Hematopoietic multipotent progenitor cell treated with erythropoietin and hydrocortisone succinate and interleukin-3 and kit ligand, for 6 days (in vitro differentiated cells): ENCODE measurements at places on chromosomes 3 and 15.

DNA sequence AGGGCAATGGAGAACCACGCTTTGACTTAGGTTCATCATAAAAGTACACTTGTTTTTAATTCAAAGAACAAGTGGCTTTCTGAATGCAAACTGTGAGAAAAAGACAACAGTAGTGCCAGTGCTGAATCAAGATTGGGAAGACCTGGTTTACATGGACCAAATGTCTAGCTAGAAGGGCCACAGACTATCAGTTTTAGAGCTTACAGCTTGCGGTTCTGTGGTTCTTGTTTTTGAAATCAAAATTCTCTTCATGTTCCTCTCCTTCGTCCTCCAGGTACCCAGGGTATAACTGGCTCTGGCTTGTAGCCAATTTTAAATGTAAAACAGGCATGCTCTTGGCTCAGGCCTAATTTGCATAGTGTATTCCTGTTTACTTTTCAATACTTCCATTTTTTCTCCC, 124.6 kb downstream of the TGFBR2 start:
- no peak for DNase-seq

DNA sequence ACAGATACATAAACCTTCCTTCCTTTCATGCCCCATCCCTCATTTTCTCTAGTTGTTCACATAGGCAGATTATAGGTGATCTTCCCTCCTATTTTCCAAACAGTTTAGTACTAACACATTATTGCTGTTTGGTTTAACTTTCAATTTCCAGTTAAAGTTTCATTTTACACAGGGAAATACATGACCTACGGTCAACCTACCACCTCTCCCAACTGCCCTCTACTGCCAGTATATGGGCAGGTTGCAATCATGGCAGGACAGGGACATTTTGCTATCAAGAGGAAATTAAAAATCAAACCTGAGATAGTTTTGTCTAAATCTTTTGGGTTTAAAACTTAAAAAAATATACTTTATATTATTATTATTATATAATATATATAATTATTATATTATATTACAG, 26.1 kb upstream of the TFDP2 start:
- DNase-seq, result no peak

- no peak for DNase-seq
Observed at GRCh38 chr3:141326626-141327025, 41.7 kb upstream of the ZBTB38 start.

GRCh38 chr3:143396790-143397189, 277.2 kb downstream of the CHST2 start:
- no peak for DNase-seq

DNA sequence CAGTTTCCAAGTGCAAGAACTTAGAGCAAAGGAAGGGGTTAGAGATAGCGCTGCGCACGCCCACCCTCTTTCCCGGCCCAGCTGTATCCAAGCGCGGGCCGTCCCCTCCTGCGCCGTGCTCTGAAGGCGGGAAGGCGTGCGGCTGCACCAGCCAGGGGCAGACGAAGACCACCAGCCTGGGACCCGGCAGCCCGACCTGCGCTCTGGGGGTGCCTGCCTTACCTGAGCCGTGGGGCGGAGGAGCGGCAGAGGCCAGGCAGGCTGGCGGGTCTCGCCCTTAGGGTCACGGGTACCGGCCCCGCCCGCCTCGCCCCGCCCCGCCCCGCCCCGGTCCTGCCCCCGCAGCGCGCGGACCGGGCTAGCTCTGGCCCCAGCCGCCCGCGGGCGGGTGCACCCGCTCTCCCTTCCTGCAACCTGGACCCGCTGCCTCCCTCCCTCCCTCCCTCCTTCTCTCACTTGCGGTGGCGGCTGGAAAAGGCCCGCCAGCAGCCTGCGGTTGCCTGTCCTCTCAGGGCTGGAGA, at the start of gene WDR72:
TSS of gene WDR72 (minus strand) at position 253 of the 521 bp plus-strand sequence. CDS start 26,514 bp downstream, outside the sequence.
- DNase-seq, result peak; percentile 5

DNA sequence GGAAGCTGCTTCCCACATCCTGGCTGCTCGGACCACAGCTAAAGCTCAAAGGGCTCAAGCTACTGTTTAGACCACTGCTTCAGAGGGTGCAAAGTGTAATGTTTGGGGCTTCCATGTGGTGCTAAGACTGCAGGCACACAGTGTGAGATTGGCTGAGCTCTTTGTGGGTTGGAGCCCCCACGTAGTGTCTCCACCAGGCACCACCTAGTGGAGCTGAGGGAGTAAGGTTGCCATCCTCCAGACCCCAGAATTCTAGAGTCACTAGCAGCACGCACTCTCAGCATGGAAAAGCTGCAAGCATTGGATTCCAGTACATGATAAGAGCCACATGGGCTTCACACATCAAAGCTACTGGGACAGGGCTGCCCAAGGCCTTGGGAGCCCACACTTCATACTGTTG, 9.3 kb downstream of the MKRN3 start:
- DNase-seq, result no peak

- DNase-seq, result no peak
Observed at GRCh38 chr3:51963951-51964451, 3.3 kb downstream of the PCBP4 start.

GRCh38 chr3:7547826-7548225, 686.9 kb downstream of the GRM7 start:
- DNase-seq, result no peak

DNA sequence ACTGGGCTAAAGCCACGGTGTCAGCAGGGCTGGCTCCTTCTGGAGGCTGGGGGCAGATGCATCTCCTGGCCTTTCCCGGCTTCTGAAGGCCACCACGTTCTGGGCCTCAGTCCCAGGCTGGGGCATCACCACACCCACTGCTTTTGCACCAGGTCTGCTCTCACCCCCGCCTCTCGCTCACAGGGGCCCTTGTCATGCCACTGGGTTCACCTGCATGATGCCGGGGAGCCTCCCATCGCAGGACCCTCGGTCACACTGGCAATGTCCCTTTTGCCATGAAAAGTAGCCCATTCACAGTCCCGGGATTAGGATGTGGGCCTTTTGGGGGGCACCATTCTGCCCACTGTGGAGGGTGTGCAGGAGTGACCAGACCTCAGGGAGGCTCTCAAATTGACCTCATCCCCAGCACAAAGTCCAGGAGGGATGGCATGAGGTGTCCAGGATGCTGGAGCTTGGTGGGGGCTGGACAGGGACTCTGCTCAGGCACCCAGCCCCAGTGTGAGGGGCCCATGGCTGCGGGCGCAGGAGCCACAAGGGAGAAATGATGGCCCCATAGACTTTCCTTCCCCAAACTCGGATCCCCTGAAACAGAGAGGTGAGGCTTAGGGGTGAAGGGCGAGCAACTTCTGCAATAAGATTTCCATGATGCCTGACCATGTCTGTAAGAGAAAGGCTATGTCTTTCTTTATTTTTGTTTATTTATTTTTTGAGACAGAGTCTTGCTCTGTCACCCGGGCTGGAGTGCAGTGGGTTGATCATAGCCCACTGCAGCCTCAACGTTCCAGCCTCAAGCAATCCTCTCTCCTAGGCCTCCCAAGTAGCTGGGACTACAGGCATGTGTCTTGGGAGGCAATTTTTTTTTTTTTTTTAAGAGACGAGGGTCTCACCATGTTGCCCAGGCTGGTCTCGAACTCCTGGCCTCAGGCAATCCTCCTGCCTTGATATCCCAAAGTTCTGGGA, 189.1 kb downstream of the GOLGA6L6 start:
- DNase-seq, result no peak

DNA sequence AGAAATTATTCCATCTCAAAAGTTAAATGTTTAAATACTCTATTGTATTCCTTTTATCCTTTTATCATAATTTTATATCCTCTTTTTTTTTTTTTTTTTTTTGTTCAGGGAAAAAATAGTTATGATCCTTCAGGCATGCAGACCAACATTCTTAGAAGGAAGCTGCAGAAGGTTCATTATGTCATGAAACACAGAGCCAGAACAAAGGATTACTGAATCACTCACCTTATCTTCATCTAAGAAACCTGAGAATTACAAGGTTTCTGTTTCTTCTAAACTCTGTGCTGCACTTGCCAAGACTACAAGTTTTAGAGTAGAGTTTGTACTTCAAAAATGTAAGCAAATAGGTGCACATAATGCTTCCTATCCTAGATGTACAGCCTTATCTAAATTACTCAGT, 3.3 kb downstream of the PLCH1 start:
- DNase-seq, result no peak

DNA sequence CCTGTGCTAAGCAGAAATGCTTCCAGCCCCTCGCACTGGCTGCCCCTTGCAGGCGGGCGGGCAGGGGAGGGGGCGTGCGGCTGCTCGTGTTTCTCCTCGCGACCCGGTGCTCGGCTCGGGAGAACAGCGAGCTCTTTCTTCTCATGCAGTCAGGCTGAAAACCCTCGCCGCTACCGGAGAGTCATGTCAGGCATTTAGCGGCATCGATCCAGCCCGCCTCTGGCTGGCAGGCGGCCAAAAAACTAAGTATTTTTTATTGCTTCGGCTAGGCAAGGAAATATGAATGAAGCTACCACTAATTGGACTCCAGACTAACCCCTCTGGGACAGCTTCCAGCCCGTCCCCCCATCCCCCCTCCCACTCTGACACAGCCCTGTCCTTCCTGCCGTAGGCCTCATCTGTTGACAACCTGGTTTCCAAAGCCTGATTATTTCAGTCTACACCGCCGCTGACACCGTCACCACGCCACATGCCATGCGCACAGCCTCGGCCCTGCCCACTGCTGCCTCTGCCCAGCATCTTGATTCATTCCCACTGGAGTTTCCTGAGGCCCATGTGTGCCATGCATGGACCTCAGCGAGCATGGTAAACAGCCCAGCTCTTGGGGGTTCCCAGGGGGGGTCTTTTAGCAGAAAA, 35.3 kb downstream of the TLE3 start:
- no peak for DNase-seq

- DNase-seq, result no peak
Observed at GRCh38 chr15:51672155-51672687, 9.1 kb upstream of the SCG3 start.

- peak; percentile 93 for DNase-seq
Observed at GRCh38 chr15:40274350-40275274, 8.3 kb downstream of the ANKRD63 start.

- peak; percentile 49 for DNase-seq
Observed at GRCh38 chr15:33152502-33153109, 41.9 kb downstream of the FMN1 start.

- no peak for DNase-seq
Observed at GRCh38 chr15:85024509-85025336, 43.1 kb downstream of the PDE8A start.

DNA sequence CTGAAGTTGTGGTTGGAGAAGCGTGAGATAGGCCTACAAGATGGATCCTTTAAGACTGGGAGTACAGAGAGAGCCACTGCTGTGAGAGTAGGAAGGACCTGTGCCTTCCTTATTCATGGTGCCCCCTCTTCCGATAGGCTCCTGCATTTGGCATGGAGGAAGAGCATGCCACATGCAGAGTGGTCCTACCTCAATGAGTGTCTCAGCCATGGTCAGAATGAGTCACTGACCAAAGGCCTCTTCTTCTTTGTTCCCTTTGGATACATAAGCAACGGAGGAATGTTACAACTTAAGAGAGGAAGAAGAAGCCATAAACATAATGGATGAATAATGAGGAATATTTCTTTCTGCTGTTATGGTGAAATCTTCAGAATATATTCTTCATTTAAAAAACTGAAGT, 681.2 kb upstream of the GRM7 start:
- no peak for DNase-seq

DNA sequence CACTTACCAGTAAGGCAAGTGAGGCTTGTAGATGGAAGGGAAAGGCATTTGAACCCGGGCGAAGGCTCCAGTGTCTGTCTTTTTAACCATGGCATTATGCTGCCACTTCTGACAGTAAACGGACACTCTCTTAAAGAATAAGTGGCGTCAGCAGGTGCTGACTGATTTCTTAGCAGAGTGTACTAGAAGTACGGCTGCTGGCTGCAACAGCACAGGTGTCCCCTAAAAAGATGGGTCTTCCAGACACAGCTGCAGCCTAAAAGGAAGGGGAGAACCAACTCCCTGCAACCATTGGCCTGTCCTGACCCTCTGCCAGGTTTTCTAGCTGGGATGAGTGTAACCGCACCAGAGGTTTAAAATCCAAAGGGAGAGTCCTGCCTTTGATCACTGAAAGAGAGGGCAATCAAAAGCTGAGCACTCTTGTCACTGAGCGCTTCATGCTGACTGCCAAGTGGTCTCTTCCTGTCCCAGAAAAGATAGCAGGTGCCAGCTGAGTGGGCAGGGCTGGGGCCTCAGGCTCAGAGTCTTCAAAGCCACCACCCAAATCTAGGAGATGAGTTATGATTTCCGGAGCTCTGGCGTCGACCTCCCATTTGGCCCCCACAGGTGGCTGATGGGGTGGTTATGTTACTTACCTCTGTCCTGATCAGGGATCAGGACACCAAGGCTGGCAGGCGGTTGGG, 255.8 kb downstream of the SLCO3A1 start:
- no peak for DNase-seq

DNA sequence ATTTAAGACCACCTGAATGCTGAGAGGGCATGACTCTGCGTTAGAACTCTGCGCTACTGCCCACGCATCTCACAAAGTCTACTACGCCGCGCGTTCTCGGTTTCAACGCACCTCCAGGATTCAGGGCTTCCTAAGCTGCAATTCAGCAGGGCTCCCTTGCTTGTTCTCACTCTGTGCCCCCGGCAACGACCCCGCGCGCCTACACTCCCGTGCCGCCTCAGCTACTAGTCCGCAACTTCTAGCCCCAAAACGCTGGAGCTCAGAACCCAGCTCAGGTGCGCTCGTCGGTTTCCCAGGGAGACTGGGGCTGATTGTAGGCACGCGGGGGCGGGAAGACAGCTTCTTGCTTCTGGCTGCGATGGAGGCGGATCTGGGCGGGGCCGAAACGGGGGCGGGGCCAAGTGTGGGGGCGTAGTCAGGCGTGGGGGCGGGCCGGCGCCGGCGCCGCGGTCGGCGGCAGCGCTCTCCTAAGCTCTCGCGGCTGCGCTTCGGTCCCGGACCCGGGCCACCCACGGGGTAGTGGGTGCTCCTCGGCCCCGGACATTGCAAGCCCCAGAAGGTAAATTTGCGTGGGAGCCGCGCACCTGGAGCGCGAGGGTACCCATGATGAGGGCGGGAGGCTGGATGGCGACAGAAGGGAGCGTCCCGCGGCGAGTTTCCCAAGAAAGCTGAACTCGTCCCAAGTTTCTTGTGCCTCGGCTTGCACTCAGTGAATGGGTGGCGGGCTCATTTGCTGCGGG, at the start of gene ARHGEF26:
TSS of gene ARHGEF26 (plus strand) at position 430 of the 740 bp plus-strand sequence. CDS start 603 bp downstream, outside the sequence.
- peak; percentile 79 for DNase-seq

DNA sequence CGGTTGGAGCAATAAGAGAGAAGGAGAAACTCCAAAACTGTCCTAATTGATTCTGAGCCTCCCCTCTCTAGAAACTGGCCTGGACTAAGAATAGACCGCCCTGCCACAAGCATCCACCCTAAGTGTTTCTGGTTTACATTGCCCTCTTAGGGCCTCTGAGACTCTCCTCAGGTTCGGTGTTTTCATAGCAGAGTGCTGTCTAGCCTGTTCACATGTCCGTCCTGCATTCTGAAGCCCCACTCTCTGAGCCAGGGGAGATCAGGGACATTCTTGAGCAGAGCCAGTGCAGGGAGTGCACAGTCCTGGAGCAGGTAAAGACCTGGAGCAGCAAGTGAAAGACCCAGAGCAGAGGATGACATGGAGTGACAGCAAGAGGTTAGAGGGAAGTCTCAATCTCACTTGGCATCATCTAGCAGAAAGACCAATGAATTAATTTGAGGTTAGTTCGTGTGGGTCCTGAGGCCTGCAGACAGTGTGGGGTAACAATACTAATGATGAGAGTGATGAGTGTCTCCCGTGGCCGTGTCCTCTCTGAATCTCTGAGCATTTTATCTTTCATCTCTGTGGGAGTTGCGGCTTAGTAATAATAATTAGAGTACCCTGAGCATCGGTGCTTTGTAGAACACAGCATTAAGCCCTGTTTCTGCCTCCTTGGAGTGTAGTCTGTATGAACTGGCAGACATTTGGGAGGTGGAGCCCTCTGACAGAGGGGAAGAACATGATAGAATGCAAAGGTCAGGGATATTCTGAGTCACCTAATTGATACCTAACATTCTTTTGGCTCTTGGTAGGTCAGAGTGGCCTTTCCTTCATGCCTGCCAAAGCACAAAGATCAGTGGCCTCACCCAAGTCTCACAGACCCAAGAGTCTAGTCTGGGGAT, 24.6 kb downstream of the MAPKBP1 start:
- DNase-seq, result no peak
